ENCODE measurements at places on chromosomes 6 and 20. TPM values are rescaled to one million over a fixed set of nuclear protein-coding genes. Genes with fewer than 3 reads are reported as not detected.

The STMND1 gene
- total RNA-seq, result not detected

- DNase-seq, result no peak
Measured at GRCh38 chr6:56220078-56220477, 27.3 kb downstream of the COL21A1 start.

The GPSM3 gene
- total RNA-seq, result 33.9 TPM

GRCh38 chr6:143426026-143426425 lies 24.5 kb downstream of the ADAT2 start:
- DNase-seq, result no peak

The SNAI1 gene
- 5.8 TPM for total RNA-seq

- no peak for DNase-seq
Measured at GRCh38 chr6:410555-411395, 19.2 kb downstream of the IRF4 start.

Measured in ureter (tissue), 1 donor.